Naive thymus-derived CD8-positive, alpha-beta T cell (primary cell): ENCODE measurements at places on chromosomes 16 and 17. TPM values are rescaled to one million over a fixed set of nuclear protein-coding genes. Genes with fewer than 3 reads are reported as not detected.

The SLX1B gene
- total RNA-seq, result 36.1 TPM

- no peak for DNase-seq
Measured at GRCh38 chr16:27452569-27453493, 50.9 kb downstream of the IL21R start.

The CRHR1 gene
- total RNA-seq, result not detected

The KCNJ12 gene
- total RNA-seq, result not detected

DNA sequence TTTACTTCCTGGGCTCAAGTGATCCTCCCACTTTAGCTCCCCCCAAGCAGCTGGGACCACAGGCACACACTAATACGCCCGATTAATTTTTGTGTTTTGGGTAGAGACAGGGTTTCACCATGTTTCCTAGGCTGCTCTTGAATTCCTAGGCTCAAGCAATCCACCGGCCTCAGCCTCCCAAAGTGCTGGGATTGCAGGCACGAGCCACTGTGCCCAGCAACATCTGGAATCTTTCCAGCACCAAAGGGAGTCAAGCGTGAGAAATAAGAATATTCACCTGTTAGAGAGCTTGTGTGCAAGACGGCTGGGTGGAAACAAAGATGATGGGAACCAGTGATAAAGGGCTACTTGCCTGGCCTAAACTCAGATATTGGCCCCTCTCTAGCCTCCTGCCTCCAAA, 14.2 kb upstream of the ALOX12B start:
- no peak for DNase-seq

- no peak for DNase-seq
Measured at GRCh38 chr17:43384476-43384862, 14.3 kb upstream of the ARL4D start.

The CIBAR2 gene
- not detected for total RNA-seq

- no peak for DNase-seq
Measured at GRCh38 chr16:27803775-27804549, 254.0 kb downstream of the KATNIP start.

The RAB37 gene
- total RNA-seq, result 35.9 TPM

The KCNJ16 gene
- not detected for total RNA-seq

GRCh38 chr16:56019274-56019673, 144.1 kb upstream of the CES5A start:
- no peak for DNase-seq

GRCh38 chr17:32327911-32328310, 14.1 kb downstream of the C17orf75 start:
- no peak for DNase-seq

The PSMC3IP gene
- total RNA-seq, result 4.6 TPM

GRCh38 chr17:62652251-62653001, 25.0 kb downstream of the MRC2 start:
- DNase-seq, result peak; percentile 43

DNA sequence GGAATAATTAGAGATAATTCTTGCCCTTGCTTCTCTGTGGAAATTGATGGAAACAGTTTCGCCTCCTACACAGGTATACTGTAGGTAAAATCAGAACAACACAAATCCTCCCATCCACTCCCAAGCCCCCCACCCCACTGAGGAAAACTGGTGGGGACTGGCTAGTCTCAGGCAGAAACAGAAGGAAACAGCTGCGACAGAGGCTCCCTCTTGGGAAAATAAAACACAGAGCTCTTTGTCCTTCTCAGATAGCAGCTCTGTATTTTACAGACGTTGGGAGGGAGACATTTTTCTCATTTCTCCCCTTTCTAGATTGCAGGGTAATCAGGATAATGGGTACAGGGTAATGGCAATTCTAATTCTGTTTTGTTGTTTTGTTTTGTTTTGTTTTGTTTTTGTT, 1.1 kb downstream of the SLFN13 start:
- DNase-seq, result no peak

The BFAR gene
- 76.1 TPM for total RNA-seq

DNA sequence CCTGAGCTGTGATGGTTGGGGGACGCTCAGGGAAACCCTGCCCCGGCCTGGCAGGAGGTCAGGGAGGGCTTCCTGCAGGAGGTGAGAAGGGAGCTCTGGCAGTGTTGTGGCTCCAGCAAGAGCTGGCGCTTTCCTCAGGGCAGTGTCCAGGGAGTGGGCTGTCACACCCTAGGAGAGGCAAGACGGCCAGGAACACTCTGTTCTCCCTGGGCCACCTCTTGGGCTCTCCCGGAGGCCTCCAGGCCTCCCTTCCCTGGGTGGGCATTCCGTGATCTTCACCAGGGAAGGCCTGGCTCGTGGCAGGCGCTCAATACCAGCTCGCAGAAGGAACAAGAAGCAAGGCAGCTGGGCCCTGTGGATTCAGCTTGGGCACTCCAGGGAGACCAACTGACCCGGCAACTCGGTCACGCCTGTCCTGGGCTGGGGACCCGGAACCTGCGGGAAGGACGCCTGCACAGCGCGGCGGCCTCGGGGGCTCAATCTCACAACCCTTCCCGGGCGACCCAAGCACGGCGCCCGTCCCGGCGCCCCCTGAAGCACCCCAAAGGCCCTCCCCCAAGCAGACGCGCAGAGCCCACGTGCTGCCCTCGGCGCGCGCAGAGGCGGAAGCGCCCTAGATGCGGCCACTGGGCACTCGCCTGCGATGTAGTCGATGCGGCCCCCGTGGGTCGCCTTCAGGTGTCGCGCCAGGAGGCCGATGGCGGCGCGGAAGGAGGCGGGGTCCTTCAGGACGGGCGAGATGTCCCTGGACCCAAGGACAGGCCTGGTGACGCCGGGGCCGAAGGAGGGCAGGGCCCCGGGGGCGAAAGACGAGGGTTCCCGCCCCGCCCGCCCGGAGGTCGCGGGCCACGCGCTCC, 588 bp downstream of the APRT start:
- peak; percentile 81 for DNase-seq

DNA sequence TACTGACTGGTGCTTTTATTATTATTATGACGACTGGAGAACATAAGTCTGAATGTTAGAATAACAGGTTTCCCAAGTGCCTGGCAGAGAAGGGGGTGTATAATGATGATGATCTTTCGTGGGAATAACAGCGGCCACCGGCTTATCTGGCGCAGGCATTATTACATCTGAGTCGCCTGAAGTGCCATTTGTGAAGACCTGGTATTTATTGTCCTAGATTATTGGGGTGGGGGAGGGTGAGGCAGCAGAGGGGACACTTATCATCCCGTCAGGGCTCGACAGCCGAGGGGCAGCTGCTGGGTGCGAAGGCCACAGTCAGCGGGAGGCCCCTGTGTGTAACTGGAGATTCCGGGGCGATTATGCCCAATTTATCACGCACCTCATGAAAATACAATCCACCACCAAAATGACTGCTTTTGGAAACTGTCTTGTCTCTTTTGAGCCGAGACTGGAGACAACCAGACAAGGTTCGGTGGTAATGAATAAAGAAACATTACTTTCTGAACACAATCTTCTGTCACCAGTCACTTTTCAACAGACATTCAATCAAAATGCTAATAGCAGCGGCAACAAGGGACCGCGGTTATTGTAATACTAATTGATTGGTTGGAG, 199.3 kb downstream of the CCDC182 start:
- no peak for DNase-seq

- no peak for DNase-seq
Measured at GRCh38 chr17:9958586-9959281, 53.7 kb upstream of the RCVRN start.

DNA sequence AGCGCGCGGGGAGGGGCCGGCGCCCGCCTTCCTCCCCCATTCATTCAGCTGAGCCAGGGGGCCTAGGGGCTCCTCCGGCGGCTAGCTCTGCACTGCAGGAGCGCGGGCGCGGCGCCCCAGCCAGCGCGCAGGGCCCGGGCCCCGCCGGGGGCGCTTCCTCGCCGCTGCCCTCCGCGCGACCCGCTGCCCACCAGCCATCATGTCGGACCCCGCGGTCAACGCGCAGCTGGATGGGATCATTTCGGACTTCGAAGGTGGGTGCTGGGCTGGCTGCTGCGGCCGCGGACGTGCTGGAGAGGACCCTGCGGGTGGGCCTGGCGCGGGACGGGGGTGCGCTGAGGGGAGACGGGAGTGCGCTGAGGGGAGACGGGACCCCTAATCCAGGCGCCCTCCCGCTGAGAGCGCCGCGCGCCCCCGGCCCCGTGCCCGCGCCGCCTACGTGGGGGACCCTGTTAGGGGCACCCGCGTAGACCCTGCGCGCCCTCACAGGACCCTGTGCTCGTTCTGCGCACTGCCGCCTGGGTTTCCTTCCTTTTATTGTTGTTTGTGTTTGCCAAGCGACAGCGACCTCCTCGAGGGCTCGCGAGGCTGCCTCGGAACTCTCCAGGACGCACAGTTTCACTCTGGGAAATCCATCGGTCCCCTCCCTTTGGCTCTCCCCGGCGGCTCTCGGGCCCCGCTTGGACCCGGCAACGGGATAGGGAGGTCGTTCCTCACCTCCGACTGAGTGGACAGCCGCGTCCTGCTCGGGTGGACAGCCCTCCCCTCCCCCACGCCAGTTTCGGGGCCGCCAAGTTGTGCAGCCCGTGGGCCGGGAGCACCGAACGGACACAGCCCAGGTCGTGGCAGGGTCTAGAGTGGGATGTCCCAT, 232.8 kb downstream of the SEC14L1 start:
- peak; percentile 49 for DNase-seq

DNA sequence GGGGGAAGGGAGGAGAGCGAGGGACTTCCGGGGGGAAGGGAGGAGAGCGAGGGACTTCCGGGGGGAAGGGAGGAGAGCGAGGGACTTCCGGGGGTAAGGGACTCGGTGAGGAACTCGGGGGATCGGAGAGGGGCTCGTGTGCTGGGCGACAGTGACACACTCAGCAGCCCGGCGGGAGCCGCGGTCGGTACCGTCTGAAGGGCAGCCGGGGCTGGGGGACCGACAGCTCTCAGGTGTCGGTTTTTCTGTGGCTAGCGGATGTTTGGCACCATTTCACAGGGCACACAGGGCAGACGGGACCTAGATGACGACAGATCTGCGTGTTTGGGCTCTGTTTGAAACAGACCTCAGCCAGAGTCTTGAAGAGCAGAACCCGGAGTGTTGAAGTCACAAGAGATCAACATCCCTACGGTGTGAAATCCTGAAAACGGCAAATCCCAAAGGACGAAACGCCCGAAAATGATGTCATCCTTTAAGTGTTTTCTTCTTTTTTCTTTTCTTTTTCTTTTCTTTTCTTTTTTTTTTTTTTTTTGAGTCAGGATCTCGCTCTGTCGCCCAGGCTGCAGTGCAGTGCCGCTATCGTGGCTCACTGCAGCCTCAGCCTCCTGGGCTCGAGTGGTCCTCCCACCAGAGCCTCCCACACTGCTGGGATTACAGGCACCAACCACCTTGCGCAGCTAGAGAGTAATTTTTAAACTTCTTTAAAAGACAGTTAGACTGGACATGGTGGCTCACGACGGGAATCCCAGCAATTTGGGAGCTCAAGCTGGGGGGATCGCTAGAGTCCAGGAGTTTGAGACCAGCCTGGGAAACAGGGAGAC, 23.9 kb downstream of the ZNF778 start:
- peak; percentile 72 for DNase-seq

The FZD2 gene
- 0.34 TPM for total RNA-seq

GRCh38 chr16:72749091-72749490, 298.8 kb downstream of the ZFHX3 start:
- no peak for DNase-seq

GRCh38 chr17:40331743-40332641, 23.0 kb downstream of the RARA start:
- DNase-seq, result no peak
